ENCODE measurements at places on chromosomes 1 and 21.

- DNase-seq: peak; percentile 65
Observed at GRCh38 chr1:160830321-160831153, 32.1 kb downstream of the CD244 start.

- peak; percentile 84 for DNase-seq
Observed at GRCh38 chr1:152034654-152035538, 1.9 kb downstream of the S100A11 start.

DNA sequence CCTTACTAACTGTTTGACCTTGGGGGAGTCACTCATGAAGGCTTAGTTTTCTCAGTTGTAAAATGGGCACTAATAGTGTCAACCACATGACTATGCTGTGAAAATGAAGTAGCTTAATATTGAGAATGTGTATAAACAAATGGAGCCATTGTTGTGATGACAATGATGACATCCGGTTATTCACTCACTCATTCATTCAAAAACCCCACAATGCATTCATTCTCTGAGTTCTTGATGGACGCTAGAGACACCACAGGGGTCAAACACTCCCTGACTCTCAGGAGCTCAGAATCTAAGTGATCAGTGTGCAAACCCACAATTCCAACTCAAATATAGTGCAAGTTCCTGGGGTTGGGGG is 138.9 kb downstream of the FOXD2 start:
- DNase-seq: no peak

DNA sequence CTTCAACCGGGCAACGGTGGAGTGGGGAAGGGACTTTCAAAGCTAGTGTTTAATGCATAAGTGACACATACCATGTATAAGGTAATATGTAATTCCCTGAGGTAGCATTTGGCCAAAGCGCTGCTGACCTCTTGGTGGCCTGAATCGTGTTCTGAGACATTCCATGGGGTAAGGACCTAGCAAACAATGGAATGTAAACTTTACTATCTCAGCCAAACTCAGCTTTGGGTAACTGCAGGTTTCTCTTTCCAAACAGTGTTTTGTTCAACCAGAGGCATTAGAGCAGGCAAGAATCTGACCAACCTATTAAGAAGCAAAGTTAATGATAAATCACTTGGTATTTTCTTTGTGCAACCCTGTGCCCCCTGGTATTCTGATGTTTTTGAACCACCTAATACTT is 22.0 kb downstream of the TGFB2 start:
- DNase-seq: no peak

- no peak for DNase-seq
Observed at GRCh38 chr1:119097380-119097779, 43.1 kb downstream of the WARS2 start.

- DNase-seq: no peak
Observed at GRCh38 chr1:54356680-54357147, 49.5 kb downstream of the SSBP3 start.

GRCh38 chr1:27388337-27389005 is 4.0 kb upstream of the GPR3 start:
- peak; percentile 27 for DNase-seq

- no peak for DNase-seq
Observed at GRCh38 chr1:171883849-171884248, 42.6 kb downstream of the DNM3 start.

- no peak for DNase-seq
Observed at GRCh38 chr21:46421756-46422555, 36.7 kb upstream of the DIP2A start.

DNA sequence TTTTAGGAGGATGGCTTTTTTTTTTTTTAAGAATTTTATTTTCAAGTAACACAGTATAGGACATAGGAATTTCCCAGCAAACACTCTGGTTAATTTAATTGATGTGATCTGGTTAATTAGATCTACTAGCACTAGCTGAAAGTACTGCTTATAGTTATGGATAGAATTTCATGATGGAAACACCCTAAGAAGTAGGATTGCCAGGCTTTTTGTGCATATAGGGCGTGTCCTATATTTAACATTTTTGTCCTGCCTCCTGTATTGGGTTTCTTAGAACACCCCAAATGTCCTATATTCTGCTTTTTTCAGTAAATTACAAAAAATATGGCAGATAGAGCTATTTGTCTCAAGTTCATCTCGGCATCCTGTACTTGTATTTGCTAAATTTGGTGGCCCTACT is 13.5 kb upstream of the AXDND1 start:
- DNase-seq: no peak

DNA sequence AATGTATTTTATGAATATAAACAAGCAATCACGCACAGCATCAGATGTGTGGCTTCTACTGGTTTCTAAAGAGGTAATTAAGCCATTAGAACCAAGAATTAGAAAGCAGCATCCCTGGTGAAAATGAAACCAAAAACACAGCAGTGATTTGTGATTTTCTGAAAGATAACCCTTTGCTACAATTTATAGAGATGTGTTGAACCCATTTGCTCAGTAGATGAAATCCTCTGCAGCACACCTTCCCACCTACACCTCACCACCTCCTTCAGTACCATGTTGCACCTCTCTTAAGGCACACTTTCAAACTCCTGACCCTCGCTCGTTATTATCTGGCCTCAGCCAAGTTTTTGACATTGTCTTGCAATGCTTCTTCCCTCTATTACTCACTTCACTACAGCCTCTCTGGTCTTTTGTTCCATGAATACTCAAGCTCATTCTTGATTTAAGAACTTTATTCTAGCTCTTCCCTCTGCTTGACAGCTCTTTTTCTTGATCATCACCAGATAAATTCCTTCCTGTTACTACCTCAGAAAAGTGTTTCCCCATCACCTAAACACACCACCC is 38.6 kb downstream of the NSL1 start:
- no peak for DNase-seq

- no peak for DNase-seq
Observed at GRCh38 chr1:172411791-172412338, 8.6 kb upstream of the C1orf105 start.

GRCh38 chr1:170520601-170521000 is 11.4 kb upstream of the GORAB start:
- DNase-seq: no peak

DNA sequence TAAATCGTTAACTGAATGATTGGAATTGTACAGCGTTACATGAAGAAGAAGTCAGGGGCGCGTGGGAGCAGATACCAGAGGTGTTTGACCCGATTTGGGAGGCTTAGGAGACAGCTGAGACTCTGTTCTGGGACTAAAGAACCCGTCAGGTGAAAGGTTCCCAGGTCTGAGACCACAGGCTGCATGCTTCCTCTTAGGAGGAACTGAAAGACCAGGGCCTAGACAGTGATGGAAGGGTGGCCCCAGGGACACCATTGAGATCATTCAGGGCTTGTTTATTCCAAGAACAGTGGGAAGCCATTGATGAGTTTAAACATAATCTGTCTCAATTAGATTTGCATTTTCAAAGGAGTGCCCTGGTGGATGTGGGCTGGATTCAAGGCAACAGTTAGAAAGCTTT is 904 bp downstream of the KLF17 start:
- DNase-seq: no peak

DNA sequence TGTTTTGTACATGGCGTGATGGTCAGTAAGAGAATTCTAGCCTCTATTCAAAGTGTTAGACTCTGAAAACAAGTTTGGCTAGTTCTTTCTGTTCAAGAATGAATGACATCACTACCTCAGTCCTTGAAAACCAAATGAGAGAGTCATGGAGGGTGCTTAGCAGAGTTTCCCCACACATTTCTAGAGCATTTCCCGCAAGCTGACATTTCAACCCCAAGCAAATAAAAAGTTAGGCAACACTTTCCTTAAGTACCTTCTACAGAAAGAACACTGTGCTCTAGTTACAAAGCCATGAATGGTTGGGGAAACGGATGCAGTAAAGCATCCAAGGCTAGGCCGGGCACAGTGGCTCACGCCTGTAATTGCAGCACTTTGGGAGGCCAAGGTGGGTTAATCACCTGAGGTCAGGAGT is 47.9 kb upstream of the SLC44A3 start:
- no peak for DNase-seq

DNA sequence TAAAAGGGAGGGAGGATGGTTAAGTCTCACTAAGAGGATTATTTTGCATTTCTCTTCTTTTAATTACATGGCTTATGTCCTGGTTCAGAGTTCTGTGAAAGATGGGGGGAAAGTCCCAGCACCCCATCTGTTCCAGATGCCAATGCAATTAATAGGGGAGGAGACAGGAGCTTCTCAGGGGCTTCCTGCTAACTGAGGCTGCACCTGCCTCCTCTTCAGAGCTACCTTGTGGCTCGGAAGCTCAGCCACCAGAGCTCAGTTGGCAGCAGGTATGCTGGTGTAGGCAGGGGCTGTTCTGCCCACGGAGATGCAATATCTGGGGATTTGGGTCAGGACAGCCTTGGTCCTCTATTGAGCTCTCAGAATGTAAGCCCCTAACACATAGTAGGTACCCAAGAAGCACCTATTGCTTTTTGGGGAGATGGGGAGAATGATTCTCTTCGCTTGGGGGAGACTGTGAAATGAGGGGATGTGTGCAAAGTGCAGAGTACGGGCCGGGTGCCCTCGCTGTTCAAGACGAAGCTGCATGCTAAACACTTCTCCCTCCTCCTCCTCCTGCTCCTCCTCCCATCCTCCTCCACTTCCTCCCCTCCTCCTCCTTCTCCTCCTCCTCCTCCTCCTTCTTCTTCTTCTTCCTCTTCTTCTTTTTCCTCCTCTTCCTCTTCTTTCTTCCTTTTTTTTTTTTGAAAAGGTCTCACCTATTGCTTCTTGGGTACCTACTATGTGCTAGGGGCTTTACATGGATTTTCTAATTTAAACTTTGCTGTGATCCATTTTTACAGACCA is 279.0 kb downstream of the PTPRU start:
- DNase-seq: no peak

- no peak for DNase-seq
Observed at GRCh38 chr1:194103101-194103500, 916.7 kb upstream of the B3GALT2 start.

- DNase-seq: no peak
Observed at GRCh38 chr1:197914510-197914909, 2.7 kb upstream of the LHX9 start.

DNA sequence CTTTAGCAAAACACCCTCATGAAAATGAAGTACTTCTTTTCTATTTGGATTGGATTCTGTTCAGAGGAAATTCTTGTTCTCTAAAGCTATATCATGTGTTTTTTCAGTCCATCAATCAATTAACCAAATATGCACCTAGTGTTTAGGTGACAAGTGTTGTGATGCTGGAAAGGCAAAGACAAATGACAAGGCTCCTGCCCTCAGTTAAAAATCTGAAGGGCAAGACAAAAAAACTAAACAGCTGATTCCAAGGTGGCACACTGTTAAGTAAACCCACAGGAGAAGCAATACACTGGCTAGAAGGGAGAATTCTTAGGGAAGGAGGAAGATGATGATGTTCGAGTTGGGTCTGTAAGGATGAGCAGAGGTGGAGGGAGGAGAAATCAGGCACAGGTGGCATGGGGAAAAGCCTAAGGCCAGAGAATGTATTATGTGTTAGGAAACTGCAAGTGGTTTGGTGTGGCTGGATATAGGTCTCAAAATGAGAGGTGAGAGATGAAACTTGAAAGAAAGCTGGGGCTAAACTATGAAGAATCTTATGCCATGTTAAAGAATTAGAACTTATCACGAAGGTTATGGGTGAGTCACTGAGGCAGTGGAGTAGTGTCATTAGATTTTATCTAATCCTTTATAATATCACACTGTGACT is 51.8 kb upstream of the GFI1 start:
- DNase-seq: no peak

DNA sequence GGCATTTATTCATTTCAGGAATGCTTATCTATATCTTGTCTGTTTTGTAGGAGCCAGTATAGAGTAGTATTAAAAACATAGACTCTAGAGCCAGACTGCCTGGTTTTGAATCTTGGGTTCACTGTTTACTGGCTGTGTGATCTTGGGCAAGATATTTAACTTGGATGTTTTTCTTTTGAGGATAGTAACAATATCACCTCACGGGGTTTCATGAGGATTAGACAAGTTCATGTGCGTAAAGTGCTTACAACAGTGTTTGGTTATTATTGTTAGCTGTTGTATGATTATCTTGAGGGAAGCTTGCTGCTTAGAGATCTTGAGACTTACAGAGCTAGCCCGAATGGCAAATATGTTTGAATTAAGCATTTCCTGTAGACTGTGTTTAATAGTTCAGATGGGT is 40.2 kb downstream of the WNT4 start:
- no peak for DNase-seq

- DNase-seq: no peak
Observed at GRCh38 chr1:204376465-204376864, 16.7 kb upstream of the PLEKHA6 start.

GRCh38 chr1:84436876-84437655 is 38.8 kb downstream of the DNASE2B start:
- no peak for DNase-seq

DNA sequence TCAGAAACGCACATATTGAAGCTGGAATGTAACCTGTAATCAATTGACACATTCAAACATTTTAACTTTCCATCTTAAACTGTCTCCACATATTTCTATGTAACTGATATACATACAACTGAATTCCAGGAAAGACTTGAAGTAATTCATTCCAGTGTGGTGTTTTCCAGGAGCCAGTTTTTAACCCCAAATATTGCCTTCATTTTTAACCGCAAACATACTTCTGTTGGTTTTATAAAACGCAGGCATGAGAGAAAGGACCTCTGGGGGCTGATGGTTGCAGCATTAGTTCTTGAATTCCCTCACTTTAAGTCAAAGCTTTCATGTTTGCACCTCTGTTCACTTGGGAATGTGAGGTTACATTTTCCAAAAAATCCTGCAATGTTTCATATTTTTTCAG is 204.1 kb downstream of the CRB1 start:
- DNase-seq: no peak

- DNase-seq: no peak
Observed at GRCh38 chr1:242187171-242187570, 188.3 kb upstream of the MAP1LC3C start.

DNA sequence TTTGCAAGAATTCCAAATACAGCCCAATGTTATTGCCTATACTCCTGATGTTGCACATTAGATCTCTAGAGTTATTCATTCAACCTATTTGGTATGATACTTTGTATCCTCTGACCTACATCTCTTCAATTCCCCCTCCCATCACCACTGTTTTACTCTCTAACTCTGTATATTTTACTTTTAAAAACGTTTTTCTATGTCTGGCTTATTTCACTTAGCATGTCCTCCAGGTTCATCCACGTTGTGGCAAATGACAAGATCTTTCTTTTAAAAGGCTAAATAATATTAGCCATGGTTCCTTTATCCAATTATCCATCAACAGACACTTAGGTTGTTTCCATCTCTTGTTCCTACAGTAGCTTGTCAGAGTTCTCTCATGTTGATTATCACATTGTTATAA is 207.1 kb upstream of the PTGFR start:
- no peak for DNase-seq

GRCh38 chr1:35085421-35085820 is 6.2 kb downstream of the ZMYM1 start:
- no peak for DNase-seq

- no peak for DNase-seq
Observed at GRCh38 chr1:61724506-61724812, 482 bp downstream of the TM2D1 start.

DNA sequence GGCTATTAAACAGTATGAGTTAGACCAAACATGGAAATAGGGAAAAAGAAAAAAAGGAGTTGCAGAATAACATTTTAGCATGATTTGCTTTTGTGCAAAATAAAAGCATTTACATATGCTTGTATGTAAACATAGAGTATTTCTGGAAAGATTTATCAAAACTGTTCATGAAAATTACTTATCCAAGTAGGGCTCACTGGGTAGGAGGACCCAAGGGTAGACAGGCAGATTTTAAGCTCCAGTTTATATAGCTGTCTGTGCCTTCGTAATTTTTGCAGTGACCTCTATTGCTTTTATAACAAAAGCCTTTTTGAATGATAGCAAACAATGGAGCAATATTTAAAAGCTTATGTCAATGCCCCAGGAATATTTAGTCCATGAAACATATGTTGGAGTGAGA is 228.8 kb upstream of the IRF2BP2 start:
- DNase-seq: no peak
